ENCODE measurements at places on chromosomes 6 and 20.

- DNase-seq: no peak
These were observed 239.0 kb upstream of the KCNQ5 start for GRCh38 chr6:72382602-72383529.

GRCh38 chr6:46954837-46955451 lies 33.2 kb upstream of the ADGRF5 start:
- DNase-seq: no peak

DNA sequence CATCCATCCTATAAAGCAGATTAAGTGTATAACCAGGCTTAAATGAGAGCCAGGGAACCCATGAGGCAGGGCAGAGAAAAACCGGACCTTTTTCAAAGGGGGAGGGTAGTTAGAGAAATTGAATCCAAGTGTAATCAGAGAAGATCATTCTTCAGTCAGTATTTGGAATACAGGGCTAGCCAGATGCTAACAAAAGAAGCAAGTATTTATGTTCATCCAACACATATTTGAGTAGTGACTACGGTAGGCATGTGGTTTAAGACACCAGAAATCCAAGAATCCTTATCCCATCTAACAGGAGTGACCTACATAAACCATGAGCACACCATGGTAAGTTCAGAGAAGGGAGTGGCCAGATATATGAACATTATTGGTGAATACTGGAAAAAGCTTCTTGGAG lies 46.8 kb upstream of the FAM83C start:
- no peak for DNase-seq

- no peak for DNase-seq
These were observed 140.7 kb upstream of the MCHR2 start for GRCh38 chr6:100134703-100135102.

DNA sequence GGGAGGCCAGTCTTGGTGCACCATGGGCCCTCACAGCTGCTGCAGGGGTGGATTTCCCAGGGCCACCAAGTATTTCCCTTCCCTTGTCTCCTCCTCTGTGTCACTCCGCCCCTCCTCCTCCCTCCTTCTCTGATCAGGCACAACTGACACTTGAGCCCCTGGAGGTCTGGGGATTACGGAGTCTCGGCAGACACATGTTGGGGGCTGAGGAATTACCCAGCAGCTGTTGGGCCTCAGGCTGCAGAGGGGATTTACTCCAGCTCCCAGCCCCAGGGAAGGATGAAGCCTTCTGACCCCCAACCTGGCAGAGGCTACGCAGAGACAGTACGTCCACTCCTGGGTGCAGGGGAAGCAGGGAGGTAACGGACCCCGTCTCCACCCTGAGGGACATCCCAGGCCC lies 420.5 kb upstream of the SULF2 start:
- no peak for DNase-seq

GRCh38 chr6:106135911-106136571 lies 49.9 kb downstream of the PRDM1 start:
- no peak for DNase-seq

- DNase-seq: no peak
These were observed 40.3 kb upstream of the SPTLC3 start for GRCh38 chr20:12968472-12968871.

- DNase-seq: peak; percentile 43
These were observed 223.1 kb downstream of the BCAS1 start for GRCh38 chr20:53847139-53847836.

DNA sequence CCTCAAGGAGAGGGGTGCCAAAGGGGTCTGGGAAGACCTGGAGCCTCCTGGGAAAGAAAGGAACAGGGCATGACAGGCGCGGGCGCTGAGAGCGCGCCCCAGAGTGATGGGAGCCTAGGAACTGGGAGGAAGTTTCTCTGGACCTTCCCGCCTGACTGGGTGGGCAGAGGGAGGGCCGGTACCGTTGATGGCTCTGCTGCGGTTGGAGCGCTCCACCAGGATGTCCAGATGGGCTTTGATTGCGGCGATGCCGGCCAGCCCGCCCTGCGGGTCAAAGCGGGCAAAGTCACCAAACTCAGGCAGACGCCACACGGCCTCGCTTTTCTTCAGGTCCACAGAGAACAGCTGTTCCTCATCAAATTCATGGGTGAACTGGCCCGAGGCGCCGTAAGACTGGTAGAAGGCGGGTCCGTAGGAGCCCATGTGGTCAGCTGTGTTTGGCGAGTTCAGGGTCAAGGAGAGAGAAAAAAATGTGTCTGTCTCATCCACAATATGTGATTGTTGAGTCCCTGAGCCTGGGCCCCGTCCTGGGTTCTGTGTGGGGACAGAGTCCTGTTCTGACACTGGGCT lies 1.5 kb downstream of the HLA-DOA start:
- DNase-seq: no peak

GRCh38 chr20:21396599-21397340 lies 556 bp downstream of the NKX2-4 start:
- no peak for DNase-seq

DNA sequence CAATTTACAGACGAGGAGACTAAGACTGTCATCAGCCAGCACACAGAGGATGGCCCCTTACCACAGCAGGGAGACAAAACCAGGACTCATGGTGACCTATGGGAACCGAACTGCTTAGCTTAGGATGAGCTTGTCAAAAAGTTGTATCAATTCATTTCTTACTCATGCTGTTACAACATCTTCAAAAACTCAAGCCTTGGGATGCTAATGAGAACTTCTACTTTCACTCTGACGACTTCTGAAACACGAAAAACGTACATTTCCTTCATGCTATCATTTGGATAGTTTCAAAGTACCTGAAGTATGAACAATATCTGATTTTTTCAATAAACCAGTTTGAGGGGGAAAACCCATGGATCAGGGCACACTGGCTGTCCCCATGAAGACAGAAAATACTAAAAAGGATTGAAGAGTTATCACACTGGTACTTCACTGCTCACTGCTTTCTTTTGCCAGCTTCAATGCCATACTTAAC lies 31.9 kb downstream of the HIVEP2 start:
- no peak for DNase-seq

DNA sequence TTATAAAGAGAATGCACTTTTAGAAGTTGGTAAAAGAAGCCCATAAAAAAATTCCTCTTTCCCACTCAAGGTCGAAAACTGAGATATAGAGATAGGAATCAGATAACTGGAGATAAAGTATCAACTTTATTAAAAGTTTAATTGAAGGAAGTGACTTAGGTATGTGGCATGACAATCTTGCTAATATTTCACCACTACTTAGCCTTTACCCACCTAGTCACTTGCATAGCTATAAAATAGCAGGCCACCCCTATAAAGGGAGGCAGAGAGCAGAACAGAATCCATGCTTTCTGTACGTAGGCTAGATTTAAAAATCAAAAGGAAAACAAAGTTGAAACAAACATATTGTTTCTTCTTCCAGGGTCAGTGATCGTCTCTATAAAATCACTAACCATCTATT lies 13.2 kb upstream of the TBC1D32 start:
- no peak for DNase-seq

- DNase-seq: no peak
These were observed 209.3 kb upstream of the SOX4 start for GRCh38 chr6:21384216-21384615.

DNA sequence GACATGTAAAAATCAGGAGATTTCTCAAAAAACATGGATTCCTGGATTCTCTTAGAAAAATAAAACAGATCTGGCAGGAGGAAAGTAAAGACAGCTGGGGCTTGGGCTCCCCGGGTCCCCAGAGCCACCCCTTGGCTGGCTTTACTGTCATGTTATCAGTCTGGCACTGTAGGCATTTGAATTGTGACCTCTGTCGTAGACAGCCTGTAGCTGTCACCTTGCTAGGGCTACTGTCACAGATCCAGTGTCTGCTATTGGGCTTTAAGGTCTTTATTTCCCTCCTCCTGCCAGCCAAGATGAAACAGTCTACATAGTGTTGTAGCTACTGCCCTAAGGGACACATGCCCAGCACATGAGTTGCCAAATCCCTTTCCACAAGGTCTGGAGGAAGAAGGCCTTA lies 37.5 kb downstream of the ABRACL start:
- no peak for DNase-seq

GRCh38 chr6:41709375-41709774 lies 26.0 kb downstream of the TFEB start:
- DNase-seq: no peak

- no peak for DNase-seq
These were observed 13.6 kb downstream of the POU3F2 start for GRCh38 chr6:98847779-98848538.

DNA sequence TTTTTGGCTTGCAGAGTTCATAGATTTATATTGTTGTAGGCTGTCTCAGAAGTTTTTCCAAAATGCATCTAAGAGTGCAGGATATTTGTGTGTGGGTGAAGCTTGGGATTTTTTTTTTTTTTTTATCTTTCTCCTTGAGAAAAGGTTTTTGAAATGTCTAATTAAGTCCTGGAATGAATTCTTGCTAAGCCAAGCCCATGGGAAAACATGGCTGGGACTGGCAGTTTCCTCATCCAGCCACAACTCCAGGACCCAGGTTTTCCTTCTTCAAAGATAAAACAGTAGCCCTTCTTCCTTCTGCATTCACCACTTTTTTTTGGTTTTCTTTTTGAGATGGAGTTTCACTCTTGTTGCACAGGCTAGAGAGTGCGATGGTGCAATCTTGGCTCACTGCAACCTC lies 242.5 kb upstream of the JAG1 start:
- DNase-seq: no peak

DNA sequence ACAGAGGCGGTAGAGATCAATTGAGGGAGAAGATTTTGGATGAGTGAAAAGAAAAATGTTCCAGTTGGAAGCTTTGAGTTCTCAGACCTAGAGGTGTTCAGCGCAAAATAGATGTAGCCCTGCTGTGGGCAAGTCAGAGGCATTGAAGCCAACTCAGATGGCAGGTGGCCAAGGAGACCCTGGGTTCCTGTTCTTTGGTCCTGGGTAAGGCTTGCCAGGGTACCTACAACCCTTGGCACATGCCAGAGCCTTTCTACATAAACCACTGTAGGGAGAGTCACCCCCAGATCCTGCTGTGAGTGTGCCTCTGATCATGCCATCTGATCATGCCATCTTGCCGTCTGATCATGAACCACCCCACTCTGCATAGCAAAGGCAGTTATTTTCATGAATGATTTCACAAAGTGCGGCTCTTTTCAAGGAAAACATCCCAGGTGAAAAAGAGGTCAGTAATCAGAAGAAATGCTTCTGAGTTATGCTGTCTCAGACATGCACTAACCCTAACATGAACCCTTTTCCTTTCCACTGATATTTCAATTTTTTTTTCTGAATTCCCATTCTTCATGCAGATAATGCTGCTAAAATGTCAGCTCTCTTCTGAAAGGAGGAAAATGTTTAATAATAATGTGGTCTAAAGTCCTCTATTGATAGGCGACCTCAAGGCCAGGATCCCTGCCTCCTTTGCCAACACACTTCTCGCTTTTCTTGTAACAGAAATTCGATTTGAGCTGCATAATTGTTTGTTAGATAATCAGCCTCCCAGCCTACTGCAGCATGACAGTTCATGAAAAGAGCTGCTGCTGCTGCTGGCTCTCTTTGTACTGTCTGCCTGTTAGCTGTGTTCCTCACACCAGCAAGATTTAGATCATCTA lies 153.6 kb downstream of the MTHFD1L start:
- no peak for DNase-seq

GRCh38 chr20:50343125-50343489 lies 152.5 kb downstream of the CEBPB start:
- DNase-seq: no peak

Data from CD4-positive, alpha-beta T cell treated with Interleukin-15 for 4 hours (primary cell).